ENCODE measurements at places on chromosomes 2 and 18.

DNA sequence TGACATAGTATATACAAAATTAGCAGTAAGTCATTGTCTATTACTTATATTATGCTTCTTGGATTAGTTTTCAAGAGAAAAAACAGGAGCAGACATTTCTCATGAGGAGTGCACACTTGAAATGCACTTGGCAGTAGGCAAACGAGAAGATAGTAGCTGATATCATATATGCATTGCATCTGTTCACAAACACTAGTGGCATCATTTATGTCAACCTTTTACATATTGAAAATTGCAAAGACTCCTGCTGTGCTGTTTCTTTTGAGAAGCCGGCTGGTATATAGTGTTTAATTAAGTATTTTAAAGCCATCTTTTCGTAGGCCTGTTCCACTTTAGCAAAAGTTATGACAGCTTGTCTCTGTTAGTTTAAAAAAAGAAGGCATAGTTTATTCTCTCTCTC, 58.4 kb upstream of the SLC8A1 start:
- no peak for DNase-seq

DNA sequence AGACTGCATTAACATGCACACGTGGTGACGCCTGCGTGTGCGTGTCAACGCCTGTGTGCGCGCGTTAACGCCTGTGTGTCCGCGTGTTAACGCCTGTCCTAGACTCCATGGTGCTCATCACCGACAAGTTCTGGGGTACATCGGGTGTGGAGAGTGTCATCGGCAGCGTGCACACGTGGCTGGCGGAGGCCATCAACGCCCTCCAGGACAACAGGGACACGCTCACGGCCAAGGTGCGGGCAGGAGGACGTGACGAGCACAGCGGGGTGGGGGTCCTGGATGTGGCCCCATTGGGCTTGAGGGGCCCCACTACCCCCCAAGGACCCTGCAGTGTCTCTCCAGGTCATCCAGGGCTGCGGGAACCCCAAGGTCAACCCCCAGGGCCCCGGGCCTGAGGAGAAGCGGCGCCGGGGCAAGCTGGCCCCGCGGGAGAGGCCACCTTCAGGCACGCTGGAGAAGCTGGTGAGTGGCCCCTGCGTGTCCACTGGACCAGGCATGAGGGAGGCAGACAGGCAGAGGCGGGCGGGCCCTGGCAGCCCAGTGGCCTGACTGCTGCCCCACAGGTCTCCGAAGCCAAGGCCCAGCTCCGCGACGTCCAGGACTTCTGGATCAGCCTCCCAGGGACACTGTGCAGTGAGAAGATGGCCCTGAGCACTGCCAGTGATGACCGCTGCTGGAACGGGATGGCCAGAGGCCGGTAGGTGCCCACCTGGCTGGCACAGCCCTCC, 29.2 kb downstream of the GPC1 start:
- no peak for DNase-seq

DNA sequence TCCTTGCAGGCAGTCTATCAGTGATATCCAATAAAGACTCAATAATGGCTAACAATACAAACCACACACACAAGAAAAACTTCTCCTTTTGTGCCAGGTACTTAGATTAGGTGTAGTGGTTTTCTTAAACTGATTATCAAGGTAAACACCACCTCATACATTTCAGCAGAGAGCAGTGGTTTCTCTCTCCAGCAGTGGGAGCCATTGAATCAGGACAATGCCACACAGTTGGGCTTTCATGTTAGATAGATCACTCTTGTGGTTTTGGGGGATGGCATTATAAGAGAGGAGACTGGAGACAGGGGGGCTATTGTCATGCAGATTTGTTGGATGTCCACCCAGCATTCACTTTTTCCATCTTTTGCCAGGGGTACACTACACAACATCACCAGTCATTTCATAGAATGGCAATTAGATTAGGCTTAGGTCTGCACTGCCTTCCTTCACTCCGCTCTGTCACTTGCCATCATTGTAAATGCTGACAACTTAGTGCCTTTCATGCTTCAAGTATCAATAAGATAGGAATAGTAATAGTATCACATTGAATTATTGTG, 13.6 kb upstream of the IRS1 start:
- DNase-seq: no peak

GRCh38 chr2:170258382-170258781, 80.4 kb downstream of the MYO3B start:
- DNase-seq: no peak

GRCh38 chr2:218876562-218877219, 4.0 kb upstream of the WNT10A start:
- no peak for DNase-seq

DNA sequence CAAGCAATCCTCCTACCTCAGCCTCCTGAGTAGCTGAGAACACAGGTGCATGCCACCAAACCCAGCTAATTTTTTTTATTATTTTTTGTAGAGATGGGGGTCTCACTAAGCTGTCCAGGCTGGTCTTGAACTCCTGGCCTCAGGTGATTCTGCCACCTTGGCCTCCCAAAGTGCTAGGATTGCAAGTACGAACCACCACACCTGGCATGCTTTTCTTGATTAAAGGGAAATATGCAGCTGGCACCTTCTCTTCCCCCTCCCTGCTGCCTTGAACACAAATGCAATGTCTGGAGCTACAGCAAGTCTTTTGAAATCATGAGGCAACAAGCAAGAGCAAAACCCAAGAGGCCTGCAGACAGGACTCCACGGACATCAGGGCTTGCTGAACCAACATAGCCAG, 26.8 kb upstream of the BIN1 start:
- DNase-seq: no peak
